Stimulated activated CD4-positive, alpha-beta T cell treated with anti-CD3 and anti-CD28 coated beads, TNF-alpha, amount 100 ng/mL, for 48 hours (primary cell): ENCODE measurements at places on chromosomes 4 and X.

- no peak for DNase-seq
Measured at GRCh38 chrX:33211356-33212260, at the start of gene DMD. DMD (minus strand) TSS chrX:33211549; CDS start chrX:33211312, 237 bp downstream.

- no peak for DNase-seq
Measured at GRCh38 chrX:25039036-25039435, 23.3 kb upstream of the ARX start.

DNA sequence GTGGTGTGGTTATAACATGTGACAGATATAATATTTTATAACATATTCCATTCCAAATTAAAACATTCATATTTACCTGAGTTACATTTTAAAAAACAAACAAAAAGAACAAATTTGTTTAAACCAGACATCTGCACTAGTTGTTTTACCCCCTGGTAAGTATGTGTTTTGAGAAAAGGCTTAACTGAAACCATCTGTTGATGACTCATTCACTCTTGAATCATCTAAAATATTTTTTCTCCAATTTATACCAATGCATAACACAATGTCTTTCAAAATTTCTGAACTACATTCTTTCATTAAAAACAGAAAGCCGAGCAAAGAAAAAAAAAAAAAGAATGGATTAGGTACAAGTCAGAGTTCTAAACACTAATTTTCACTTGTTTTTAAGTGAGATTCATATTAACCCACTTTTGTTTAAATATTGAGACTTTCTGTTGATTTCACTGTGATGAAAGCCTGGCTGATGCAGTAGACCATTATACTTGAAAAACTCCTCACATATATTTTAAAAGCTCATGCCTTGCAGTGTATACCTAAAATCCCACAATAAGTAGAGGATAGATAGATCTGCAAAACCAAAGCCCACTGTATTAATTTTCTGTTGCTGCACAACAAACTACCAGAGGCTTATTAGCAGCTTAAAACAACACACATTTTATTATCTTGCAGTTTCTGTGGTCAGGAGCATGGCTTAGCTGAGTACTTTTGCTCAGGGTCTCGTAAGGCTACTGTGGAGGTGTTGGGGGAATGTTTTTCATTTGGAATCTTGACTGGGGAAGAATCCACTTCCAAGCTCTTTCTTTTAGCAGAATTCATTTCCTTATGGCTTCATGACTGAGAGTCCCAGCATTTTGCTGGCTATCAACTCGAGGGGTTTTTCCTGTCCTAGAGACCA, 221.5 kb downstream of the PCDH18 start:
- no peak for DNase-seq

- no peak for DNase-seq
Measured at GRCh38 chrX:149909324-149910177, 19.8 kb upstream of the HSFX4 start.

DNA sequence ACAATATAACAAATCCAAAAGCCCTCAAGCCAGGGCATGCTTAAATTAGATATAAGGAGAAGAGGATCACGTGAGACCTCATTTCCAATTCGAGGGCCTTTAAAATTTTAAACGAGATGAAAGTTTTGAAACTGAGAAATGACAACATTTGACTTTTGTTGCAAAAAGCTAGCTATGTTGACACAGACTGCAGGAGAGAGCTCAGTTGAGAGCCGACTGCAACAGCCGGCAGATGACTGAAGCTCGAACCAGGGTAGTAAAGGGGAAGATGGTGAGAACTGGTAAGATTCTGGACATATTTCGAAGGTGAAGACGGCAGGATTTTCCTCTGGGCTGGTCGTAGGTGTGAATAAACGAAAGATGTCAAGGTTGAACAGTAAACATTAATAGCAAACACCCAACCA, 773 bp downstream of the PRMT9 start:
- DNase-seq = no peak

- DNase-seq = no peak
Measured at GRCh38 chrX:24097741-24098260, 43.0 kb downstream of the EIF2S3 start.

DNA sequence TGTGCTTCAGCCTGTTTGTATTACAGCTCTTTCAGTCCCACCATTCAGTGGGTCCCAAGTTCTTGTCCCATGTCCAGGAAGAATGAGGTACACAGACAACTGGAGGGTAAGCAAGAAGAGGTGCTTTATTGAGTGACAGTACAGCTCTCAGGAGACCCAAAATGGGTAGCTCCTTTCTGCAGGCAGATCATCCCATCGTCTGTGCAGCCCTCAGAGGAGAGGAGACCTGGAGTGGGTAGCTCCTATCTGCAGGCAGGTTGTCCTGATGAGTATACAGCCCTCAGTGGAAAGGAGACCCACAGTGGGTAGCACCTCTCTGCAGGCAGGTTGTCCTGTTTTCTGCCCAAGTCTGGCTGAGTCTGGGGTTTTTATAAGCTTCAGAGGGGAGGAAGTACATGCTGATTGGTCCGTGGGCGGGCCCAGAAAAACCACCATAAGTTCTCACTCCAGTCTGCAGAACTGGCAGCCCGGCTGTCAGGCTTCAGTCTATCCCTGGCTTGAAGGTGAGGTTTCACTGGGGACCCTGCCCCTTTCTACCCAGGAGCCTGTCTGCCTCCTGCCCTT, 18.0 kb downstream of the GRK4 start:
- DNase-seq = no peak

- DNase-seq = no peak
Measured at GRCh38 chr4:159016593-159017024, 86.3 kb upstream of the RAPGEF2 start.

DNA sequence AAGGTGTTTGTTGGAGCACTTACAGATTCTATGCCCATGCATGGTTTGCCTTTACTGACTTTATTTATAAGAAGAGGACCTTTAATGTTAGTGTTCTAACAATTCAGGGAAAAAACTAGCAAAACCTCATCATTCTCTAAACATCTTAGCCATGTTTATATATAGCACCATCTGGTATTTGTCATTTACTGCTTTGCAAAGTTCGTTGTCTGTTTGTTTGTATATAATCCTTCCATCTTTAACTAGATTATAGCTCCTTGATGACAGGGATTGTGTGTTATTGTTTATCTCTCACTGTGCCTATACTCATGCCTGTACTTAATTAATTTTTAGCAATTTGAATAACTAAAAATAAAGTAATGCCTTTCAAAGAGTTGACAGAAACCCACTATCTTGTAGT, 170.6 kb upstream of the PACRGL start:
- no peak for DNase-seq

- DNase-seq = no peak
Measured at GRCh38 chrX:37060999-37061398, 52.8 kb downstream of the FAM47C start.

DNA sequence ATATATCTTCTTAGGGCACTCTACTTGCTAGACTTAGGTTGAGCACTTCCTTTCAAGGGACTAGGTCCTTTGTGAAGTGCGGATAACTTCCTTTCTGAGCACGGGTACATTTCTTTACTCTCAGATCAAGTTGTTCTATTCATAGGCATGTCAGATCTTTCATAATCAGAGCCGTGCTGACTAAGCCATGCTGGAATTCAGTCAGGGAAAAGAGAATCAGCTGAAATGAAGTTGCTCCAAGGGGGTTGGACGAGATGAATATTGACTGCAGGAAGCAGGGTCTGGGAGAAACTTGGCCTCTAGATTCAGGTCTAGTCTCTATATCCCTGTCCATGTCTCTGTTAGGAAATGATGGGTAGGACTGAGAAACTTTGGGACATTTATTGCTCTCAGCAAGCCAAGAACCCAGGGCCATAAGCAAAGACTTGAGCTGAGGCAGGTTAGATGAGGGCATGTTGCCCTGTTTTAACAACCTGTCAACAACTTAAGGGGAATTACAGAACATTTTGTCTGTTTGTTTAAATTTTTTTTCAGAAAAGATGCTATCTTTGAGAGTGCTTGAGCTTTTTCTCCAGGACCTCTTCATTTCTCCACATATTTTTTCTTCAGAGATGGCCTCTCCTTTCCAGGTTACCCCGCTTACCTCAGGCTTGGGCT, 28.3 kb downstream of the AREG start:
- DNase-seq = no peak

GRCh38 chr4:116829187-116829586, 256.2 kb downstream of the TRAM1L1 start:
- no peak for DNase-seq

DNA sequence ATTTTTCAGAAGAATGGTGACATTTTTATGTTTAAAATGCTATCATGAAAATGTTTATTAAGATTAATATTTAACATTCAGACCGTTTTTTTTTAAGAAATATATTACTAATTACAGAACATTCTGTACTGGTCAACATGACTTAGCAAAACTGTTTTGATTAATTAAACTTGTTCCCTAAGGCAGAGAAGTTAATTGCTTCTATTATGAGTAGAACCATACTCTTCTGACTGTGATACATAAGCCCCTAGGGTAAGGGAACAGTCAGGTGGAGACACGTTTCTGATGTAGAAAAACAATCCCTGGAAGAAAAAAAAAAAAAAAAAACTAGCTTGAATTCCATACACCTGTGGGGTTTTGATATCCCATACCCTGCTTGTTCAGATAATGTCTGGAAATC, 97.4 kb downstream of the GPM6A start:
- DNase-seq = no peak

DNA sequence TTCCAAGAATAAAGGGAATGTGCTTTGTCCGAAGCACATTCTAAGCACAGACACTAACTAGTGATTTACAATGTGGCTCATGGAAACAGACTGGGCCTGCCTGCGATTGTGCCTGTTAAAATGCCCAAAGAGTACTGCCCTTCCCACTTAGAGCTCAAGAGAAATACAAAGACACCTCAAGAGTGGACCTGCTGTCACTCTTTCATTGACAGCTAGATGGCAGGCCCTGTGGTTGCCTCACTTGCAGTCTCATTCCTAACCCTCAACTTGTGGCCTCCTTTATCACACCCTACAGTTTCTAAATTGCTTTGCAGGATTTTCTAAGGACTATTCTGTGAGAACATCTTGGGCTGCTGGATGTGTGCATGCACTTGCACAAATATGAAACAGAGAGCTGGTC, 331.0 kb upstream of the EMCN start:
- DNase-seq = no peak

- DNase-seq = no peak
Measured at GRCh38 chr4:145740806-145741205, 60.9 kb downstream of the C4orf51 start.

DNA sequence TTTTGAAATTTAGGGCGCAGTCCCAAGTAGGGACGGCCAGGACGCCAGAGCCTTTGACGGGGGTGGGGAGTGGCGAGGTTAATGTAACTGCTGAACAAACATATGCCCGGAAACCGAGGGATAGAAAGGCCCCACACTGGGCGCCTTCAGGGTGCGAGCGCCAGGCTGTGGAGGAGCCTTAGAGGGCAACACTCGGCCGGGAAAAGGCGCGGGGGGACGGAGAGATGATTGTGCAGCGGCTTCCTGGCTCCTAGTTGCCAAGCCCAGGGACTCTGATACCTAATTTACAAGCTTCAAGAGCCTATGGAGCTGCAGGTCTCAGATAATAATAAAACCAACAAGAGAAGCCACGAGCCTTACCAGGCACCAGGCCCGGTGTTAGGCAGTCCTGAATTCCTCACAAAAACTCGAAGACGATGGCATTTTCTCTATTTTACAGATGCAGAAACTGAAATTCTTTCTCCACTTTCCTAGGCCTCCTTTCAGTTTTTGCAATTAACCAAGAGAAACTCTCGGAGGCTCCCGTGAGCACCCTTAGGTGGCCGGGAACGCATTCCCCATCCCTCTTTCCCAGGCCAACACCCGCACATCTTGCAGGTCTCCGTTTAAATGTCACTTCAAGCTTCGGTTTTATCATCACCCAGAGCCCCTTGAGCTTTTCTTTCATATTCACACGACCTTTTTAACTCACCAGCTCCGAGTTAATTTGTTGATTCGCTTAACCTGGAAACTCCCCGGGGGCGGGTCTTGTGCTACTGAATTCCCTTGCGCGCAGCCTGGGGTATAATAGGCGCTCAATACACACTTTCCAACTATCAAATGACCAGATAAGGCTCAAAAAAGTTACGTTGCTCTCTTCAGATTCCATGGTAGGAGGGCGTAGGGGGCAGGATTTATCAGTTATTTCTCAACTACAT, 6.4 kb upstream of the GSX2 start:
- no peak for DNase-seq

DNA sequence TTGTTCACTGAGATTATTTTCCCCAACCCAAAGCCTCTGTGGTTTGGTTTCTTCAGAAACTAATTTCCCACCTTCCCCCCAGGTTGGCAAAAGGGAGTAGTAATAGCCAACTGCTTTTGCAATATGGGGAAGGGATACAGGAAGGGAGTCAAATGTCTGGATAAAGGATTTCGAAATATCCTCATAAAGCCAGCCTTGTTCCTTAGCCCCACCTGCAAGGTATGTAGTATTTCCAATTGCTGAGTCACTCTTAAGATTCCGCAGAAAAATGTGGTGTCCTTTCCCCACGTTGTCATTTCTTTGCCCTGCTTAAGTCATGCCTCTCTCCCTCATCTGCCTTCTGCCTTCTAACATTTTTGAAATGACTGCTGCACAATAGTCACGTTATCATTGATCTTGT, 138.8 kb upstream of the DCAF8L1 start:
- no peak for DNase-seq

DNA sequence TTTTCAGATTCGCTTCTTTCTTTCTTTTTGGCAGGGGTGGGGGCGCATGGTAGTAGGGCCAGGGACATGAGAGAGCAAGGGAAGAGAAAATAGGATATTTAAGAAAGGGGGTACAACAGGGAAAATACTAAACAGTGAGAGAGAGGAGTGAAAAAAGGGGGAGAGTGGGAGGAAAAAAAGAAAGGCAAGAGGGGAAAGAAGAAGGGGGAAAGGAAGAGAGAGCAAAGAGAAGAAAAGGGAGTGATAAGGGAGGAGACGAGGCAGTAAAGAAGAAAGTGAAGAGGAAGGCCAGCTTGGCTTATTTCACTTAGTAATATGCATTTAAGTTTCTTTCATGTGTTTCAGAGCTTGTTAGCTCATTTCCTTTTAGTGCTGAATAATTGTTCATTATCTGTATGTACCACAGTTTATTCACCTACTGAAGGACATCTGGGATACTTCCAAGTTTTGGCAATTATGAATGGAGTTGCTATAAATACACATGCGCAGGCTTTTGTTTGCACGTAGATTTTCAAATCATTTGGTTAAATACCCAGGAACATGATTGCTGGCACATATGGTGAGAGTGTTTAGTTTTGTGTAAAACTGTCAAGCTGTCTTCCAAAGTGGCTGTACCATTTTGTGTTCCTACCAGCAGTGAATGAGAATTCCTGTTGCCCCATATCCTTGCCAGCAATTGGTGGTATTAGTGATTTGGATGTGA, 37.3 kb downstream of the CASP6 start:
- DNase-seq = no peak
